Testis (tissue), 5 donors: ENCODE measurements at places on chromosomes 5 and 9.

GRCh38 chr5:172597755-172598155 lies 43.3 kb upstream of the NEURL1B start:
- no peak for DNase-seq

GRCh38 chr5:68918306-68918705 lies 175.5 kb upstream of the SLC30A5 start:
- DNase-seq: no peak

GRCh38 chr5:144774197-144774596 lies 603.5 kb downstream of the KCTD16 start:
- no peak for DNase-seq

- DNase-seq: no peak
Measured at GRCh38 chr5:10745133-10745532, 15.9 kb downstream of the DAP start.

- no peak for DNase-seq
Measured at GRCh38 chr5:168356171-168356570, 64.7 kb downstream of the WWC1 start.

DNA sequence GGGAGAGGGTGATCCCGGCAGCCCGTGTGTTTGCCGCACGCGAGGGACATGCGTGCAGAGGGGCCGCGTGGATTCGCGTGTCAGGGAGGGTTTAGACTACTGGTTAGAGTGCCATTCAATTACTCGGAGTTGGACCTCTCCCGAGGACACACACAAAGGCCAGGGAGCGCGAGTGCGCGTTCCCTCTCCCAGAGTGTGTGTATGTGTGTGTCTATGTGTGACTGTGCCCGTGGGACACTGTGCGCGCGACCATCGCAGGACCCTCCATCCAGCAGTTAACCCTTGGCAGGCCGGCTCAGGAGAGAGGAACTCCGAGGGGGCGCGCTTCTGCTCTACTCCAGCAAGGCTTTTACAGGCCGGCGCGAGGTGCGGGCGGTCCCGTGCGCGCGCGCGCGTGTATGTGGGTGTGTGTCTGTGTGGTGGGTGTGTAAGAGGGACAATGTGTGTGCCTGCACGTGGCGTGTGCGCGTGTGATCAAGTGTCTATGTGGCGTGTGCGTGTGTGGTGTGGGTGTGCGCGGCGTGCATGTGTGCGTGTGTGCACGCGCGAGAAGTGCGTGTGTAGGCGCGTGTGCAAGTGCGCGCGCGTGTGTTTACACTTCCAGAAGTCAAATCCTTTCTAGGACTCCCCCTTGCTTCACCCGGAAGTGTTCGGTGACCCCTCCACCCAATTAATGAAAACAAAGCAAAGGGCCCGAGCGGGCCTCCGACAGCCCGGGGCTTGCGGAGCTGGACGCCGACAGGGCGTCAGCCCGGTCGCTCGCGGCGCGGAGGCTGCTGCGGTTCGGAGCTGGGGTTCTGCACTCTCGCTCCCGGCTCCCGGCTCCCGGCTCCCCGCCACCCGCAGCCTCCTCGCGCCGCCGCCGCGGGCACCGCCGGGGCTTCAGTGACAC lies 75.3 kb upstream of the TBCA start:
- DNase-seq: peak; percentile 31

DNA sequence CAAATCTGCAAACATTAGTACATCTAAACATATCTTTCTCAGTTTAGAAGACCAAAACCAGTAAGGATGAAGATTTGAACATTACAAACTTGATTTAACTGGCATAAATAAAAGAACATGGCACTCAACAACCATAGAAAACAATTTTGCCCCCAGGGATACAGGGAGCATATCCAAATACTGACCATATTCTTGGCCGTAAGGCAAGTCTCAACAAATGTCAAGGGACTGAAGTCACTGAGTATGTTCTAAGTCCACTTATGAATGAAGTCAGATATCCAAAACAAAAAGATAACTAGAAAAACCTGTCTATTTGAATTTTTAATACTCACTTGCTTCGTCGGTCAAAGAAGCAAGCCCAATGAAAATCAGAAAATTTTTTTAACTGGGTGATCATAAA lies 14.1 kb downstream of the FEM1C start:
- no peak for DNase-seq

DNA sequence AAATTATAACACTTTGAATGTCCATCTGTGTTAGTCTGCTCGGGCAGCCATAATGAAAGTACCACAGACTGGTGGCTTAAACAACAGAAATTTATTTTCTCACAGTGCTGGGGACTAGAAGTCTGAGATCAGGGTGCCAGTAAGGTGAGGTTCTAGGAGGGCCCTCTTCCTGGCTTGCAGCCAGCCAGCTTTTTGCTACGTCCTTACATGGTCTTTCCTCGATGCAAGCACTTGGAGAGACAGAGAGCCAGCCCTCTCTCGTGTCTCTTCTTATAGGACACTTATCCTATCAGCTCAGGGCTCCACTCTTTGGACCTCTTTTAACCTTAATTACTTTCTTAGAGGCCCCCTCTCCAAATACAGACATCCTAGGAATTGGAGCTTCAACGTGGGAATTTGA lies 351.8 kb downstream of the SPOCK1 start:
- no peak for DNase-seq

DNA sequence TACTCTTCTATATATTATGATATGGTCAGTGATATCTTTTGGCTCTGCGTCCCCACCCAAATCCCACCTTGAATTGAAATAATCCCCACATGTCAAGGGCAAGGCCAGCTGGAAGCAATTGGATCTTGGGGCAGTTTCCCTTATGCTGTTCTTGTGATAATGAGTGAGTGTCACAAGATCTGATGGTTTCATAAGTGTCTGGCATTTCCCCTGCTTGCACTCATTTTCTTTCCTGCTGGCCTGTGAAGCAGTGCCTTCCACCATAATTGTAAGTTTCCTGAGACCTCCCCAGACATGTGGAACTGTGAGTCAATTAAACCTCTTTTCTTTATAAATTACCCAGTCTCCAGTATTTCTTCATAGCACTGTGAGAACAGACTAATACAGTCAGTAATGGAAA lies 45.0 kb upstream of the TNC start:
- no peak for DNase-seq

DNA sequence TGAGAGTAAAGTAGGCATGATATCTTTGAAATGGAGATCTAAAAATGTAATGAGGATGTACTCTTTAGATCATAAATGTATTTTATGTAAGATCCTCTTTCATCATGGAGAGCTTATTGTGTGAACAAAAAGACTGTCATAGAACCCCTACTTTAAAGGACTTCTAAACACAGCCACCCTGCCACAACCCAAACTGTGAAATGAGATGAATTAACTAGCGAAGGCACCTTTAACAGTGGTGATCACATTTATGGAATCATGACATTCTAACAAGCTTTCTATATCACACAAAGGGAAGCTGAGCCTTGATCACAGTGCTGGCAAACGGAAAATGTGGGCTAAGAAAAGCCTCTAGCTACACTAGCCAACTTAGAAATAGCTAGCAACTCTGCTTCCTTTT lies 1585.2 kb downstream of the EFNA5 start:
- no peak for DNase-seq

DNA sequence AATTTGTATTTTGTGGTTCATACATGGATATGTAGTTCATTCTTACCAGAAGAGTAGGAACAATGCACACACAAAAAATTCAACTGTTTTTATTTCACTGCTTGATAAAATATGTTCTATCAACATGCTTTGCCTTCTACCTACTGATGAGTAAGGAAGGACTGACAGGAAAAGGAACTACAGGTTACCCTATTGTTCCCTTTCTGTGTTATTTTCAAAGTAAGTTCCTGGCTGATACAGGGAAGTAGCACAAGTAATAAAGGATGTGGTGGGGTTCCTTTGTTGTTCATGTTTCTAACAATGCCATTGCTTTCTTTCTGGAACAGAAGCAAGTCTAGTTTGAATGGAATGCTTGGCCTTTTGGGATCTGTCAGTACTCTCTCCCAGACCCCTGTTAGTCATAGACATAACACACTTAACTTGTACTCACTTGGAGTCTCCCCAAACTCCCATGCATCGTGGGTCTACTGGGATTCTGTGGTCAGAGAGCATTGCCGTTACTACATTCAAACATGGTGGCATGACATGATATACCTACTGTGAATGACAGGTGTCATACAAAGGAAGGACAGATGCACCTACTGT lies 20.2 kb upstream of the ALDOB start:
- no peak for DNase-seq

GRCh38 chr5:81290146-81290545 lies 11.2 kb upstream of the ZCCHC9 start:
- DNase-seq: no peak

DNA sequence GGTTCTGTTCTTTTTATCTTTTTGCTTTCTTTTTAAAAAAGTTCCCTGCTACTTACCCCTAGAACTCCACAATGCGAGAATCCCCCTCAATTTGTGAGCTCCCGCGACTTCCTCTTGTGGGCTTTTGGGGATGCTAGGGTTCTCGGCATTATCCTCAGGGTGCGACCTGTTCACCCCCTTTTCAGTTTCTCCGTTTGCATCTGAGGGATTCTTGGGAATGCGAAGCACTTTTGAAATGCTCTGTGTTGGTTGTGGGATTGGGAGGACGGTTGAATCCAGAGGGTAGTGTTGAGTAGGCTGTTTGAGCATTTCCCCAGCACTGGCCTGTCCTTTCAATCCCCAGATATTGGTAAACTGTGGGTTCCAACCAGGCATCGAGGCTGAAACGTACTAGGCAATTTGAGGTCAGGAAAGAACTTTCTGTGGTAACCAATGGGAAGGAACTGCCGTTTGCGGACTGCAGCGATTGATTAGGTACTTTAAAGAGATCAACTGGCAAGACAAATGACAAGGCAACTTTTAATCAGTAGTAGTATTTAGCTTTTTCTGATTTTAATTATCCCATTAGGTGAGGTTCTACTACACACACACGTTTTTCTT lies 415 bp downstream of the XRCC4 start:
- DNase-seq: peak; percentile 40

DNA sequence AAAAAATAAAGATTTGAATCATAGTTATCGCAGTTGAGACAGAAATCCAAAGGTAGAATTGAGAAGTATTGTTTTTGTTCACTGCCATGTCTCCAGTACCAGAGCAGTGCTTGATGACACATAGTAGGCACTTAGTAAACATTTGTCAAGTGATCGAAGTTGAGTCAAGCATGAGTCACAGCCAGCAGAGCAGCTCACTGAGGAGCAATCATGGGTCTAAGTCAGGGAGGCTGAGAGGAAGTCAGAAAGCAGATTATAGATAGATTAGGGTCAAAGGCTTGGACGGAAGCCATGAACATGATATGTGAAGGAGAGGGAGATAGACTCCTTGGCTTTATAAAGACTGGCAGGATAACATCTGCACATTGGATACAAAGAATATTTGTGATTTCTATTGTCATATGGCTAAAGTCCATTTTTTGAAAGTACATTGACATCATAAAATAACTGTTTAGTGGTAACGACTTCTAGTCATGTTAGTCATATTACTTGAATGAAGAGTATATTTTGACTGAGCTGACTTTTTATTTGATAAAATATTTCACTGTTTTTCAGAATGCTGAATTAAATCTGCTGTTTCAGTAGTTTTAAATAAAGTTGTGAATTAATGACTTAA lies 168.5 kb downstream of the RAB3C start:
- no peak for DNase-seq

DNA sequence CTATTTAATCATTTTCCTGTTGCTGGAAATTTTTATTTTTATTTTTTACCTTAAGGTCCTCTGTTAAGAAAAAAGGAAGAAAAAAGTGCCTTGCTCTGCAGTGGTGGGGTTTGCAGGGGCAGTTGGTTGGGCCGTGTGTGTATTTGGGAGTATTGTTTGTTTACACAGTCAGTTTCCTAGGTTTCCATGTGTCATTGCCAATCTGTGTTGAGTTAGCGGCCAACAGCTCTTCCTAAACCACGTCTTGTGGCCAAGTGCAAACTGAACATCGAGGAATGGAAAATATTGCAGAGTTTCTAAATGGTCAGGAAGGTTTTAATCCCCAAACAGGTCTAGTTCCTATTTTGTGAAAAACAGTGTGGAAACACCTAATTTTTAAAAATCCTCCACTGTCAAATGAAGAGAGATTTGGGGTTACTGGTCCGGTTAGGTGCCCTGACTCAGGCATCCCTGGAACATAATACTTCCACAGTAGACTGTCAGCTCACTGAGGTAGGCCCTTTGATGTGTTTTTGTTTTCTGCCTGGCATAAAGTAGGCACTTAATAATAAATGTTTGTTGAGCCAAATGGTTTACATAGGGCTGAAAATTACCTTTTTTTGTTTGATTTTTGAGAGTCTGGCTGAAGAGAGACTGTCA lies 37.0 kb downstream of the MAMDC2 start:
- DNase-seq: peak; percentile 45

DNA sequence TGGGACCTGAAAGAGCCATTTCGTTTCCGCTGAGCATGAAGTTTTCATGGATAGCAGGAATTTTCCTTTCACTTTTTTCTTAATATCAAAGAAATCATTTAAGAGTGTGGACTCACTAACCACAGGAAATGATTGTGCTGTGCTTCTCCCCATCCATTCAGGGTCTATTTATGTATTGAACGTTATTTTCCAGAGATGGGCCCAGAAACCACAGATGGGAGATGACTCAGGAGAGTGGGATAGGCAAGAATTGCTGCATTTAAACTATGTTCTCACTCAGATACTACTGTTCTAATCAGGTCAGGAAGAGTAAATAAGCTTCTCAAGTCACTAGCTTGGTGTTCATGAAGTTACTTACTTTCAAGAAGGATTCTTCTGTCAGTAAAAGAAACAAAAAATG lies 763.8 kb downstream of the DTWD2 start:
- no peak for DNase-seq

- DNase-seq: no peak
Measured at GRCh38 chr9:89011683-89012082, 20.4 kb downstream of the S1PR3 start.

DNA sequence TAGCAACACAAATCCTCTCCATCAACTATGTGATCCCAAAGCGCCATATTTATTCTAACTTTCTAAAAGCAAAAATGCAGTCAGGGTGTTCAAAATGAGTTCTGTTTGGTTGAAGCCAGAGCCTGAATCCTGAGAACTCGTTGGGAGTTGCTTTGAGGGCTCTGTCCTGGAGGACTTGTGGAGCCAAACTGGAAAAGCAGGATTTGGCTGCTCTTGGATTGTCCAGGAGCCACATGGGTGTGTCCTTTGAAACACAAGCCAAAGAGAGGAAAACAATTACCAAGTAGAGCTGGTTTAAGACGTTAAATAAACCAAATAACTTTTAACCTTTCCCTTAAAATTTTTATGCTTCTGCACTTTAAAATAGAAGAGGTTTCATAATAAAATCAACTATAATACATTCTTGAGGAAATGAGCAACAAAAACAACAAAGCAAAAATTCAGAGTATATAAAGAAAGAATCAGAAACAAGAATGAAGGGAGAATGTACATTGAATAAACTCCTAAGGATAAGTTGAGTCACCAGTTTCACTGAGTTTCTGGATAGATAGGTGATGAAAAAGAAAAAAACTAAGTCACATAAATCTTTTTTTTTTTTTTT lies 13.5 kb downstream of the C5orf46 start:
- no peak for DNase-seq

- no peak for DNase-seq
Measured at GRCh38 chr5:66558560-66558959, 37.6 kb upstream of the MAST4 start.

DNA sequence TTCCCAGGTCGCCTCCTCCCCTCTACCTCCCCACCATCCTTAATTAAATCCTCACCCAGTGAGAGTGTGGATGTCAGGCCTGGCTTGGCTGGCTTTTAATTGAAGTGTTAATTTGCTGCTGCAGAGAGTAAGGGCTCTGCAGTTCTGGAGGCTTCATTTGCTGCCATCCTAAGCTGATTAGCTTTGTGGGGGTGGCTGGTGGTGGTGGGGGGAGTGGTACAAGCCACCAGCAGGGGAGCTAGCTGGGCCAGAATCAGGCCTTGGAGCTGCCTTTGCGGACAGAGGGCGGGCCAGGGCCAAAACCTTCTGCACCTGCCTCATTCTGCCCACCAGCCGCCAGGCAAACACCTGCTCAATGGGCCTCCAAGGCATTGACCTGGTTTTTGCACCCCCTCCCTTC lies 26.8 kb upstream of the TIFAB start:
- DNase-seq: no peak
